ENCODE measurements at places on chromosomes 6 and 20.

DNA sequence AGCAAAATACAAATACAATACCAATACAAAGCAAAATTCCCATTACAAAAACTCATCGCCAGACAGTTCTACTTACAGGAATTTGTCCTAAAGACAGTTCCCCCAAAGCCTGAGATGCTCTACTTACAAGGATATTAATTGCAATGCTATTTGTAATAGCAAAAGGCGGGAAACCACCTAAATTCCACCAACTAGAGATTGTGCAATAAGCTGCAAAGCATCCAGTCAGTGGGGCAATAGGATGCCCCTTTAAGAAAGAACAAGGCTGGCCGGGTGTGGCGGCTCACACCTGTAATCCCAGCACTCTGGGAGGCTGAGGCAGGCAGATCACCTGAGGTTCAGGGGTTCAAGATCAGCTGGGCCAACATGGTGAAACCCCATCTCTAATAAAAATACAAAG, 39.1 kb downstream of the FAM209B start:
- DNase-seq: no peak

GRCh38 chr20:19911810-19912382, 105.3 kb upstream of the NAA20 start:
- no peak for DNase-seq

DNA sequence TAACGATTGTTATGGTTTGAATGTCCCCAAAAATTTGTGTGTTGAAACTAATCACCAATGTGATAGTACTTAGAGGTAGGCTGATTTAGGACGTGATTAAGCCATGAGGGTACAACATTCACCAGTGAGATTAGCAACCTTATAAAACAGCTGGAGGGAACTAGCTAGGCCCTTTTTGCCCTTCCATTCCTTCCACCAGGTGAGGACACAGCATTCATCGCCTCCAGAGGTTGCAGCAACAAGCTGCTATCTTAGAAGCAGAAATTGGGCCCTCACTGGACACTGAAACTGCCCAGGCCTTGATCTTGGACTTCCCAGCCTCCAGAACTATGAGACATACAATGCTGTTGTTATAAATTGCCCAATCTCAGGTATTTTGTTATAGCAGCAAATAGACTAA, 340.7 kb upstream of the JARID2 start:
- no peak for DNase-seq

DNA sequence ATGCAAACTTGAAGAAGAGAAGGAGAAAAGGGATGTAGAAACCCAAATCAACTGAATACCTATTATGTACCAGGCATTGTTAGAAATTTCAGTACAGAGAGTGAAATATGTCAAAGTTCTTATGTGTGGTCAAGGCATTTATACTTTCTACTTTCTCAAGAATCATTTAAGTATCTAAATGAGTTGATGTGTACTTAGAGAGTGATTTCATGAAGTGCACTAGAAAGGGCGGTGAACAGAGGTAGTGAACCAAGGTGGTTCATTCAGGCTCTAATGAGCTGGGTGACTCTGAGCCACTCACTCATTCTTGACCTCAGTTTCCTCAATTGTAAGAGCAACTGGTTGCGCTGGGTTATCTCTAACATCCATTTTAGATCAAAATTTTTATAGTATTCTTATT, 3.3 kb downstream of the PDE7B start:
- DNase-seq: no peak

DNA sequence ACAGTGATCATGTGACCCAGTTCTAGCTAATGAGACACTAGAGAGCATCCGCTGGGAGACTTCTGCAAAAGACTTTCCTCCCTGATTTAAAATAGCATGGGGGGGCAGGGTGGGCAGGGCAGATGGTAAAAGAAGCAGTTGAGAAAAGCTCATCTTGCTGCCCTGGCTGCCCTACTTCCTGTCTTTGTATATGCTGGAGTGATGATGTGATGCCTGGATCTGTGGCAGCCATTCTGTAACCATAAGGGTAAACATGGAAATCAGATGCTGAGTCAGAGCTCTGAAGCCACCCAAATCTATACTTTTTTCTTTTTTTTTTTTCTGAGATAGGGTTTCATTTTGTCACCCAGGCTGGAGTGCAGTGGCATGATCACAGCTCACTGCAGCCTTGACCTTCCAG, 25.4 kb downstream of the ZFP64 start:
- DNase-seq: no peak

DNA sequence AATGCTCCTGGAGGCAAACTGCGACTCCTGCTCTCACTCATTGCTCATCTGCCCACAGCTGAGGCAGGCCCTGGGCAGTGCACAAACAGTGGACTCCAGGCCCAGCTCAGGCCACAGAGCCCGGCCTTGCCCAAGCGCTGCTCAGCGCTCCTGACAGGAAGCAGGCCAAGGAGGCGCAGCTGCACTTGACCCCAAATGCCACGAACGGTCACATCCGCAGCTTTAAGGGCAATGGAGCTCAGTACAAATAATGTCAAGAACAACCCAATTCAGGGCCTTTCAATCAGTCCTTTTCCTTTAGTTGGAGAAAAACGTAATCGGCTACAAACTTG, 33.8 kb downstream of the RRBP1 start:
- no peak for DNase-seq

DNA sequence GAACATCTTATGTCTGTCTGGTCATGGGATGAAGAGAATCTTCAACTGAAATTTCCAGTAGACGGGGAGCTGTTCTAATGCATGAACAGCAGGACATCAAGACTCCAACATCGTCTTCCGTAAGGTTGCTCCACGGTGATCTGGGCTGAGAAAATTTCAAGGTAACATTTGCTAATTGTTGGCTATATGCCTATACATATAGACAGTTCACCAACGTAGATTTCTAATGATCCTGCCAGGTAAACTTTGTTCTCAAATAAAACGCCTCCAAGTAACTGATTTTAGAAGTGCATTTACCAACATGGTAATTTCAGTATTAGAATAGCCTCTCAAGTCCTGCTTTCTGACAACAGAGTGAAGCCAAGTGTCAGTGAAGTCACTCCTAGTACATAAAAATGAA, 11.3 kb upstream of the PXDC1 start:
- no peak for DNase-seq

- DNase-seq: no peak
Measured at GRCh38 chr6:108862479-108863191, 14.4 kb downstream of the ARMC2 start.

- DNase-seq: no peak
Measured at GRCh38 chr6:47854971-47855370, 73.1 kb downstream of the OPN5 start.

- no peak for DNase-seq
Measured at GRCh38 chr6:43207286-43207685, 22.0 kb downstream of the DNPH1 start.

- DNase-seq: no peak
Measured at GRCh38 chr6:38262026-38262425, 377.7 kb downstream of the BTBD9 start.

DNA sequence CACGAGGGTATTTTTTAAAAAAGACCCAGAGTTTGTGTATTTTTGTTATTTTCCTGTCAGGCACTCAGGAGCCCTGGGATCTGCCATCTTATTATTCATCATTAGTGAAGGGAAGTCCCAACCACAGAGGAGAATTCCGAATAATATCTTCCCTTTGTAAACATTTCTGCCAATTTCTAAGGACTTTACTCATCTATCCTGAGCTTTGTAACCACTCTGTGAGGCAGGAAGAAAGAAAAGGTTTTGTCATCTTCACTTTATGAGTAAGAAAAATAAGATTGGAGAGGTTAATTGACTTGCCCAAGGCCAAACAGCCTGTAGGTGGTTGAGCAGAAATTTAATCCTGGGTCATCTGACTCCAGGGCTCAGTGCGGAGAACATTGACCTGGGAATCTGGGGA, 23.0 kb upstream of the IYD start:
- no peak for DNase-seq

- DNase-seq: no peak
Measured at GRCh38 chr6:127717384-127717783, 140.4 kb downstream of the C6orf58 start.

- no peak for DNase-seq
Measured at GRCh38 chr6:167410462-167410861, 85.6 kb downstream of the TTLL2 start.

GRCh38 chr6:79847426-79847825, 99.9 kb downstream of the ELOVL4 start:
- no peak for DNase-seq

DNA sequence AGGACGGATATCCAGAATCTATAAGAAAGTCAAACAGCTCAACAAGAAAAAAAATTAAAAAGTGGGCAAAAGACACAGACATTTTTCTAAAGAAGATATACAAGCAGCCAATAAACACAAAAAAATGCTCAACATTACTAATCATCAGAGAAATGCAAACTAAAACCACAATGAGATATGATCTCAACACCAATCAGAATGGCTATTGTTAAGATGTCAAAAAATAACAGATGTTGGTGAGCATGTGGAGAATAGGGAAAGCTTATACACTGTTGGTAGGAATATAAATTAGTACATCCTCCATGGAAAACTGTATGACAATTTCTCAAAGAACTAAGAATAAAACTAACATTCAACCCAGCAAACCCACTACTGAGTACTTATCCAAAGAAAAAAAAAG, 23.3 kb upstream of the OSTM1 start:
- no peak for DNase-seq

- no peak for DNase-seq
Measured at GRCh38 chr6:120857422-120857821, 476.9 kb downstream of the TBC1D32 start.

- no peak for DNase-seq
Measured at GRCh38 chr20:46458866-46459750, 52.7 kb upstream of the ELMO2 start.

- no peak for DNase-seq
Measured at GRCh38 chr6:154251116-154251515, 105.5 kb downstream of the IPCEF1 start.

DNA sequence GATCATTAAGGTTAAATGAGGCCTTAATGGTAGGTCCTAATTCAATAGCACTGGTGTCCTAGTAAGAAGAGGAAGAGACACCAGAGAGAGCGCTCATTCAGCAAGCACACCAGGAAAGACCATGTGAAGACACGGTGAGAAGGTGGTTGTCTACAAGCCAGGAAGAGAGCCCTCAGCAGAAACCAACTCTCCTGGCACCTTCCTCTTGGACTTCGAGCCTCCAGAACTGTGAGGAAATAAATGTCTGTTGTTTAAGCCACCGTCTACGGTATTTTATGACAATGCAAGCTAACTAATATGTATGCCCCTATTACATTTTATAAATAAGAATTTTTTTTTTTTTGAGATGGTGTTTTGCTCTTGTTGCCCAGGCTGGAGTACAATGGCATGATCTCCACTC, 59.3 kb downstream of the IL20RA start:
- no peak for DNase-seq

DNA sequence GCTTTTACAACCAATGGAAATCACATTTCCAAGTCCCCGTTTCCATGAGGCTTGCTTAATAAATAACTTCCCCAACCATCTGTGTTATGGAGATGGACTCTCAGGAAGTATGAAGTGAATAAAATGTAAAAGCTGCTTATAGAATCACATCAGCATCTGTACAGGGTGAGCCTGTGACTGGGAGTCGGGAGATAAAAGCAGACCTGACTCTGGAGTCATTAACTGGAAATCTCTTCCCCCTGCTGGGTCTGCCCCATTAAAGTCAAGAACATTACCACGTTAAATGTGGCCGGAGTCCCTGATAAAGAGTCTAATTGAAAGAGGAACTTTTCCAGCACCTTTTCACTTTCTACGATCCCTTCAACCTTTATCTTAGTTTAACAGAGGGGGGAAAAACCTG, 368.5 kb downstream of the DOK5 start:
- DNase-seq: no peak

- no peak for DNase-seq
Measured at GRCh38 chr6:8803181-8803760, 367.9 kb upstream of the SLC35B3 start.

DNA sequence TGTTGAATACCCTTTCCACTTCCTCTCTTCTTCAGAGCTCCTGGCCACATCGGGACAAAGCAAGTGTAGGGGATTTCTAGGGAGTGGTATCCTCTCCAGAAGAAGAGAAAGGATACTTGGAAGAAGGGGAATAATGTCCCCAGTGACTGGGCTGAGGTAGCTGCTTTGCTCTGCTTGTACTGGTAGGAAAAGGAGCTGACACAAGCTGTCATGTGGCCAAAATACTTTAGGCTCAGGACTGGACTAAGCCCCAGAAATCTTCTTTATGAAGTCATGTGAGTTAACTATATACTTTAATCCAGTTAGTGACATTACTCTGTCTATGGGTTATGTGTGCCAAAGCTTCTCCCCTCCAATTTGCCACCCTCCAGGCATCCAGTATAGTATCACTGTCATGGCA, 40.5 kb downstream of the AKIRIN2 start:
- no peak for DNase-seq

- DNase-seq: no peak
Measured at GRCh38 chr6:34587851-34588250, 31.7 kb upstream of the SPDEF start.

DNA sequence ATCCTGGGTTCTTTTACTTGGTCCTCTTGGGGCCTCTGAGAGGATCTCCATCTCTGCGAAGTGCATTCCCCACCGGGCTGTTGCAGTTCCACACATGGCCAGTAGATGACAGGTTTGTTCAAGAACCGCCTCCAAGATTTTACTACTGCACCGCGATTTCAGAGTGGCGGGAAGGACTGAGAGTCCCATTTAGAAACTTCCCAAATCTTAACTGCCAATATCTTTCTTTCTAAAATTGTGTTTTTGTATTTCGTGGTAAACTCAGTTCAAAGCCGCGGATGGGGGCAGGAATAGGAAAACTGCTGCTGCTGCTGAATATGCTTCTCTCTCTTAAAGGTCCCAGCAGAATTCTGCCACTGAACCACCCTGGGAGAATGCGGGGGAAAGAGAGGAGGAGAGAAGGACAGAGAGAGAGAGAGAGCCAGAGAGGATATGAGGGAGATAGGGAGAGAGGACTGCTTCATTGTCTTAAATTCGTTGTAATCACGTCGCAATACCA, 8.6 kb upstream of the BTNL2 start:
- peak; percentile 14 for DNase-seq

GRCh38 chr20:61968036-61968810, 97.5 kb downstream of the TAF4 start:
- DNase-seq: no peak

- no peak for DNase-seq
Measured at GRCh38 chr20:955111-955510, 39.0 kb upstream of the ANGPT4 start.

- no peak for DNase-seq
Measured at GRCh38 chr6:3296537-3296936, 37.8 kb downstream of the PSMG4 start.

DNA sequence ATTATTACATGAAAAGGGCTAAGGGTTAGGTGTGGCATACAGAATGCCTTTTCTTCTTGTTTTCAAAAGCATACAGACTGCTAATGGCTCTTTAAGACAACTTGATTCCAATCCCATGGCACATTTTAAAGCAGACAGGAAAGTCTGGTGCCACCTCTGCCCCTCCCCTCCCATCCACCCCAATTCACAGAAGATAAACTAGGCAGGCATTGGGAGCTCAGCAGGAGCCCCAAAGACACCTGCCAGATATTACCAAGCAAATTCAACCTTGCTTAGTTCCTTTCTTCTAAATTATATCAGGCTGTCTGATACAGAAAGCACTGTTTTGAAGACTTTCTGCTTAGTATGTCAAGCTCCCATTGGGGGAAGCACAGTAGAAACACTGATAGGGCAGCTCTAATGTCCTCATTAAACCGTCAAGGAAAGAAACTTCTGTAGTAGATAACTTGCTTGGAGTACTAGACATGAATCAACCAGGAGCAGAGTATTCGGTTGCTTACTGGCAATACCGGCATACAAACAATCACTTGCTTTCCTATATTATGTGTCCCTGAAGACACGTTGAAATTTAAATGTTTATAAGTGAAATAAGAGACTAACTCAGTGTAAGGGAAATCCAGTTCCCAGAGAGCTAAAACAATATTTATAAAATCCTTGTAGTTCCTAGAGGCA, 13.0 kb downstream of the SESN1 start:
- no peak for DNase-seq

- no peak for DNase-seq
Measured at GRCh38 chr6:107727096-107727757, 96.9 kb downstream of the SCML4 start.

All from SW 1271 (cell line).